ENCODE measurements at places on chromosomes 3 and 15.

DNA sequence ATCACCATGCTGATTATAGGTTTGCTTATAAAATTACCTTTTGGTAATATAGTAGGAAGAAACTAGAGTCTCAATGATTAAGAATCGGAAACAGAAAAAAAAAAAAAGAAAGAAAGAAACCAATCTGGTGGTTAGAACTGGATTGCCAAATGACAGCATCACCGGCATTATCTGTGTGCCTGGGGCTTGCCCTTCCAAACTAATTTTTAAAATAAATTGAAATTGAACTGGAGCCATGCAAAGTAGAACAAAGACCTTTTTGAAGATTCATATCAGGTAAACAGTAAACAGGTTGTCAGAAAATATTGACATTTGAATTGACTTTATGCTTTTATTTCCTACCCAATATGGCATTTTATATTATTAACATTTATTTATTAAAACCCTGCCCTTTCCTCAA is 11.2 kb upstream of the CPB1 start:
- DNase-seq, result no peak

DNA sequence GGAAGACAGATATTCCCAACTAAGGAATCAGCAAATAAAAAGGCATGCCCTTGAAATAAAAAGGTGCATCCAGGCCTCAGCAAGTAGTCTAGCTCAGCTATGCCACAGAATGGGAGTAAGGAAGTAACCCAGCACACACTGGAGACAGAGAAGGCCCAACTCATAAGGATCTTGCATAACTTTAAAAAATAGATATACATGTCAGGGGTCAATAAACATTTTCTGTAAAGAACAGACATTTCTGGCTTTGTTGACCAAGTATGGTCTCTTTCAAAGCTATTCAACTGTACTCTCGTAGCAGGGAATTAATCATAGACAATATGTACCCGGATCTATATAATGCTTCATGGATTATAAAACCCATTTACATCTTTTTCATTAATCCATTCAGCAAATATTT is 449.3 kb downstream of the TAFA4 start:
- no peak for DNase-seq

DNA sequence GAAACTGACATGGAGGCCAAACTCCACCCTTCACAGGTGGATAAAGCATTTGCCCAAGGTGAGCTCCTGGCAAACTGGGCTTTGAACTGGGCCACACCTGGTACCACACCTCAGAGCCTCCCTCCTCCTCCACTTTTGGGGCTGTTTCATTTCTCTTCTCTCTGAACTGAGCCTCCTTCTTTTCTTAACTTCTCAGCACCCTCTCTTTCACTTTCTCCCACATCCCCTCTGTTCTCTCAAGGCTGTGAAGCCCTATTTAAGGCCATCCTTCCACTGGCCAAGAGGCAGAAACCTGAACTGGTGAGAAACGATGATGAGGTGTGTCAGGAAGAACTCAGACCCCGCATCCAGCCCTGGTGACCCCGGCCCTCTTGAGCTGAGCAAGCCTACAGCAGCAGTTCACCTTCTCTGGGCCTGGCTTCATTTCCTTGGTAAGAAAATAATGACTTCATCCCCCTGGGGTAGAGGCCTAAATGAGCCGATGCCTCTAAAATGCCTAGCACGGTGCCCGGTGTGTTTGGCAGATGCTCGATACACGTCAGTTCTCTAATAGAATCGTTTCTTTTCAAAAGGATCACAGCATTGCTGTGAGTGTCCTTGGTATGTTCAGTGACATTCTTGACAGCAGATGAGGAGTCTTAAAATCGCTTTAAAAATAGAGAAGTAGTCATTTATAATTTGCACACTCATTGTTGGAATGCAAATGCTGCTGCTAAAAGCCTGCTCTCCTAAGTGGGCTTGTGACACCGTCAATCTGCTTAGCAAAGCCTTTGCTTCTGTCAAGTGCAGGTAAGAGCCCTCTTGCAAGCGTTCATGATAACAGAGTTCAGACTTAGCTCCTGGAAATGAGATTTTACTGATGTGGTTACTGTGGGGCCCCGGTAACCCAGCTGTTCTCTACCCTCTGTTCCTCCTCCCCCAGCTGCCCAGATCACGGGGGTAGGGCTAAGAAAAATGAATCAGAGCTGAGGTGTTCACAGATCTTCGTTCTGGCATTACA is 97.7 kb upstream of the ATP2B2 start:
- DNase-seq, result no peak

GRCh38 chr15:82551646-82552247 is 11.5 kb upstream of the RPS17 start:
- DNase-seq, result no peak

- DNase-seq, result no peak
Observed at GRCh38 chr3:112314649-112315048, 18.3 kb upstream of the CD200 start.

DNA sequence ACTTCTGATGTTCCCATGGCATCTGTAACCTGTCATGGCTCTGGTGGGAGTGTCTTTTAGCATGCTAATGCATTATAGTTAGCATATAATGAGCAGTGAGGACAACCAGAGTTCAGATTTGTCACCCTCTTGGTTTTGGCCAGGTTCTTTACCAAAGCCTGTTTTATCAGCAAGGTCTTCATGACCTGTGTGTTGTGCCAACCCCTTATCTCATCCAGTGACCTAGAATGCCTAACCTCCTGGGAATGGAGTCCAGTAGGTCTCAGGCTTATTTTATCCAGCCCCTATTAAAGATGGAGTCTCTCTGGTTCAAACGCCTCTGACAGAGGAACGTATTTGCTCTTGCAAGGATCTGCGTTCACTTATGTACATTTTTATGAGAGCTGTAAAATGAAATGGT is 60.3 kb upstream of the UTS2B start:
- DNase-seq, result no peak

- DNase-seq, result peak; percentile 87
Observed at GRCh38 chr3:99817437-99818240, at the start of gene CMSS1. TSS of gene CMSS1 (plus strand) at chr3:99817862.

DNA sequence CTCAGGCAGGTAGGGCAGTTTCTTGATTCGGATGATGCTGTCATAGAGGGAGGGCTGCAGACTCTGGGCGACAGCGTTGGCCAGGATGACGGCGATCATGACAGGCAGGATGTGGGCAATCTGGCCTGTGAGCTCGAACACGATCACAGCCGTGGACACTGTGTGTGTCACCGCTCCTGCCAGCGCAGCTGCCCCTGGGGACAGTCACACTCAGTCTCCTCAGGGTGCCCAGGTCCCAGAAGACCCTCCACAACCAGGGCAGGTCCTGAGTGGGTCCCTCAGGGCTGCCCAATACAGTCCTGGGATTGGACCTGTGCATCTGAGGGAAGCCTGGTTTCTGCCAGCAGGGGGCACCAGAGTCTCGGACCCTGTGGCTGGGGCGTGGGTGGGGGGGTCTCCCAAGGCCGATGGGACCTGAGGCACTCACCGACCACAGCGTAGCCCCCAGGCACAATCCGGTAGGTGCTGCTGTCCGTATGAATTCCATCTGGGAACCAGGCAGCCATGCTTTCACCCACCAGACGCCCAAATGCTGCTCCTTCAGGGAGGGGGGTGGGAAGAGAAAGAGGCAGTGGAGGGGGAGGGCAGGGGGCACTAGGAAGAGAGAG is 7.2 kb downstream of the CLCN2 start:
- peak; percentile 55 for DNase-seq

- DNase-seq, result peak; percentile 43
Observed at GRCh38 chr15:50353975-50354837, 792 bp downstream of the GABPB1 start.

DNA sequence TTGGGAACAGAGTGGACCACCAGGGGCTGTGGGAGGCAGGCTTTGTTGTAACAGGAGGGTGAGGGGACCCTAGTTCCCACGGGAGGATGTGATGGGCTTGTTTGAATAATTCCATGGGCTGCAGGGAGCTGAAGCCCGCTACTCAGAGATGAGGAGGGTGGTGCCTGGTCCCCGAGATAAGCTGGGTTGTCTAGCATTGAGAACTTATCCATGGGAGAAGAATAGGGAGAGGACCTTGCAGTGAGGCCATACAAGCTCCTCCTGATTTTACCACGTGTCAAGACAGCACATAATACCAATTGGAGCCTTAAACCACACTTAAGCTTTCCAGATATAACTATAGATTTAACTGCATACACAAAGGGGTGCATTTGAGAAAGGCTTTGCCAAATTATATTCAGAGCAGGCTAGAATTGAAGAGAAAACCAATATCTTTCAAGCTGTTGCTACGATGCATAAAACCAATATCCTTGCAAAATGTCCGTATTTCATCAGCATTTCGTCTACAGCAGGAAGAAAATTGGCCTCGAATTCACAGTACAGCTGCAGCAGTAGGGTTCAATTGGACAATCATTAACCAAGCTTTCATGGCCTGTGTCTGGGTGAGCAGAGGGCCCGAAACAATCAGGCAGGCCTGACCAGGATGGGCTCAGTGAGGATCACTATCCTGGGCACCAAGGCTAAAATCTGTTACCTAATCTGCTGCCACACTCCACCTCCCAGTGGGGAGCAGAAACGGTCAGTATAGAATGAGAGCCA is 500.7 kb downstream of the OCA2 start:
- no peak for DNase-seq

DNA sequence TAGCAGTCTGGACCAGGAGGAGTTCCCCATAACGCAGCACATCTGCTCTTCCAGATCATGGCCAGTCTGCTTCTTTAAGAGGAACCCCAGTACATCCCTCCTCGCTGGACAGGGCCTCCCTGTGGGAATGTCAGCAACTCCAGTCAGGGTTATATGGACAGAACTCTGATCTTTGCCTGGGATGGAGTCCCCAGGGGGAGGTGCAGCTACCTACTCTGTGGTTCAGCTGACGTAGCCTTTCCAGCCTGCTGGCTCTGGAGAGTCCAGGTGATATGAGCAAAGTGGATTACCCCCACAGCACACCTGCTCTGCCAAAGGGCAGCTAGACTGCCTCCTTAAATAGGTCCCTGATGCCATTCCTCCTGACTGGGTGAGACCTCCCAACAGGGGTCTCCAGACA is 417.1 kb upstream of the EPHA3 start:
- no peak for DNase-seq

DNA sequence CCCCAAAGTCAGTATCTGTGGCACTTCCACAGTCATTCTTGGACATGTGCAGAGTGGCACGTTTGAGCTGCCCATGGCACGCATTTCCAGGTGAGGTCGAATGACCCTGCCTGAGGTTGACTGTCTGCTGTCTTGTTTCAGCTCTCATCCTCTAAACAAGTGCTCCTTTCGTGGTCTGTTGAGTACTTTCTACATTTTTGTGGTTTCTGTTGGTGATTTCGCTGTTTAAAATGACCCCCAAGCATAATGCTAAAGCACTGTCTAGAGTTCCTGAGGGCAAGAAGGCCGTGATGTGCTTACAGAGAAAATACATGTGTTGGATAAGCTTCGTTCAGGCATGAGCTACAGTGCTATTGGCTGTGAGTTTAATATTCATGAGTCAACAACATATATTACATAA is 40.0 kb upstream of the SAMMSON start:
- no peak for DNase-seq

- no peak for DNase-seq
Observed at GRCh38 chr3:65398953-65399352, 639.8 kb downstream of the MAGI1 start.

DNA sequence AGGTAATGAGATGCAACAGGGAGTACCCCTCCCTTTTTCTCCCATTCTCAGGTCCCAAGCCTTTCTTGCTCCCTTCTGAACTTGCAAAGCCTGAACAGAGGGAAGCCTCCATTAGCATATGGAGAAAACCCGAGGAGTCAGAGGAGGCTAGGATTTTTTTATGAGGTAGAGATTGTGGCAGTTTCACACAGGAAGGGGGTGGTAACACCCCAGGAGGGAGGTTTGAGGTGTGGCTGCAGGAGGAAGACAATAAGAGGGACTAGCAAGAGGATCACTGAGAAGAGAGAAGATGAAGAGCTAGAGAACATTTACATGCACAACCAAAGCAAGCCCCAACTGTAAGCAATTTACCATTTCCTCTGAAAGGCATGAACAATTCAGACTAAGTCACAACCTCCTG is 322.7 kb downstream of the SV2B start:
- DNase-seq, result no peak

GRCh38 chr3:8536096-8537056 is 34.8 kb downstream of the LMCD1 start:
- DNase-seq, result no peak

GRCh38 chr3:13073326-13074005 is at the start of gene IQSEC1:
TSS of gene IQSEC1 (minus strand) at chr3:13073429. CDS start at chr3:13073014, 415 bp downstream.
- DNase-seq, result no peak

- no peak for DNase-seq
Observed at GRCh38 chr3:188233320-188233719, 79.4 kb downstream of the LPP start.

DNA sequence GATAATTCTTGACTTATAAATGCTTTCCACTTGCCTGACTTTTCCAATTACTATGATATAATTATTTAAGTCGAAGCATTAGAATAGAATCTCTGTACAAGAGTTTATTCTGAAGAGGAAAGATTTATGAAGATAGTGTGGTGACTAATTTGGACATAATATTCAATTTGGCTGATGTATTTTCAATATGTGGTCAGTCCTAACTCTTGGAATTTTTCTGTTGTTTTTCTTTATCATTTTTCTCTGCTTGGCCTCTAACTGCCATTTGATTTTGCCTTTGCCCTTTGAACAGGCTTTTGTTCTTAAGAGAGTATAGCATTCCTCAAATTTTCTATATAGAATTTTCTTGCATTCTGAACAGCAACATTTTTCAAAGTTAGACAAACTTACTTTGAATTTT is 2.6 kb upstream of the MDFIC2 start:
- no peak for DNase-seq

DNA sequence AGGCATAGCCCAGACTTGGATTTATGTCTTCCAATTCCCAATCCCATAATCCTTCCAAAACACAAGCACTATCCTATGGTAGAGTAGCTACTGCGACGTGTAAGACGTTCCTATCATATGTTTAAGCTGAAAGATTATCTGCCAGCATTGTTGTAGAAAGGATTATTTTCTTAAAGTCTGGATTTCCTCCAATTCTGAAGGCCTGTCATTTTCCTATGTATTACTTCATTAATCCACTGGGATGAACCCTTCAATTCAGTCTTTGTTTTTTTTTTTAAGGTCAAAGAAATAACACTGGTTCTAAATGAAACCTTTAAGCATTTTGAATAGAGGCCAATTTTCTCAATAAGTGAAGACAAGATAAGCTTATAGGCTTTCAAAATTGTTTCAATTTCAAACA is 289.0 kb downstream of the SLC9A9 start:
- DNase-seq, result no peak

- DNase-seq, result no peak
Observed at GRCh38 chr3:61796911-61797310, 235.5 kb downstream of the PTPRG start.

- DNase-seq, result no peak
Observed at GRCh38 chr15:74403991-74404563, 29.7 kb downstream of the SEMA7A start.

- DNase-seq, result peak; percentile 20
Observed at GRCh38 chr3:160038862-160039562, 50.4 kb downstream of the IL12A start.
